Gastrocnemius medialis (tissue), 4 donors: ENCODE measurements at places on chromosomes 7 and 10. TPM values are rescaled to one million over a fixed set of nuclear protein-coding genes. Genes with fewer than 3 reads are reported as not detected.

NPSR1 gene
- not detected for total RNA-seq

DNA sequence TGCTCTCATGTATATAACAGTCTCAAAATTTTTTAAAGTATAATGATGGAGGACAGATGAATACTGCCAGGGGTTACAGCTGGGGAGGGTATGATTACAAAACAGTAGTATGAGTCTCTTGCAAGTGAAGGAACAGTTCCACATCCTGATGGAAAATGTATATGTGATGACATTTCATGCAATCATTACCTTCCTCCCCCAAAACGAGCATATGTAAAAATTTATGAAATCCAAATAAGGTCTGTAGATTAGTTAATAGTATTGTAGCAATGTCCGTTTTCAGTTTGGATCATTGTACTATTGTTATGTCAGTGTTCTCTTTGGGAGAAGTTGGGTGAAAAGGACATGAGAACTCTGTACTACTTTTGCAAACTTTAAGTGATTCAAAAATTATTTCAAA, 38.0 kb downstream of the DRGX start:
- H3K36me3 ChIP-seq, result no peaks in the 10 kb centered on the region
- H3K4me1 ChIP-seq, result no peaks in the 10 kb centered on the region
- no peaks in the 10 kb centered on the region for H3K27me3 ChIP-seq

DNA sequence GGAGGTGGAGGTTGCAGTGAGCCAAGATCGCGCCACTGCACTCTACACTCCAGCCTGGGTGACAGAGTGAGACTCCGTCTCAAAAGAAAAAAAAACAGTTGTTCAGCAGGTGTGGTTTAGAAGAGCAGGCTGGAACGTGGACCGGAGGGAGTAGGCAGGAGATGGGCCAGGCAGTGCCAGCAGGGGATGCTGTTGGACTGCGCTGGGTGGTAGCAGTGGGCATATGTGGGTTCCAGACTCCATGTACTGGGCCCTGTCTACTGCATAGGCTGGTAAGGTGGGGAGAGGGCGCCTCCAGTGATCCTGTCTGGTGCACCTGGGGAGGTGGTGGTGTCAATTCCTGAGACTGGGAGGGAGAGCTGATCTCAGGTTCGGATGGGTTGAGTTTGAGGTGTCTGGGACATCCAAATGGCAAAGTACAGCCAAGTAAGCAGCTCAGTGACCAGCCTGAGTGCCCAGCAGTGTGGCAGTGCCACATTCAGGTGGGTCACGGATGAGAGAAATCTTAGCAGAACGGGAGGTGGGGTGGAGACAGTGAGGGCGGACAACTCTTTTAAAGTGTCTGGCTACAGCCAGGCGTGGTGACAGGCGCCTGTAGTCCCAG, 25.9 kb downstream of the SFXN4 start:
- H3K4me1 ChIP-seq, result no peaks in the 10 kb centered on the region
- no peak for DNase-seq
- H3K36me3 ChIP-seq, result no peaks in the 10 kb centered on the region
- no peak overlapping the region for H3K4me3 ChIP-seq
- H3K27me3 ChIP-seq, result no peaks in the 10 kb centered on the region

DNA sequence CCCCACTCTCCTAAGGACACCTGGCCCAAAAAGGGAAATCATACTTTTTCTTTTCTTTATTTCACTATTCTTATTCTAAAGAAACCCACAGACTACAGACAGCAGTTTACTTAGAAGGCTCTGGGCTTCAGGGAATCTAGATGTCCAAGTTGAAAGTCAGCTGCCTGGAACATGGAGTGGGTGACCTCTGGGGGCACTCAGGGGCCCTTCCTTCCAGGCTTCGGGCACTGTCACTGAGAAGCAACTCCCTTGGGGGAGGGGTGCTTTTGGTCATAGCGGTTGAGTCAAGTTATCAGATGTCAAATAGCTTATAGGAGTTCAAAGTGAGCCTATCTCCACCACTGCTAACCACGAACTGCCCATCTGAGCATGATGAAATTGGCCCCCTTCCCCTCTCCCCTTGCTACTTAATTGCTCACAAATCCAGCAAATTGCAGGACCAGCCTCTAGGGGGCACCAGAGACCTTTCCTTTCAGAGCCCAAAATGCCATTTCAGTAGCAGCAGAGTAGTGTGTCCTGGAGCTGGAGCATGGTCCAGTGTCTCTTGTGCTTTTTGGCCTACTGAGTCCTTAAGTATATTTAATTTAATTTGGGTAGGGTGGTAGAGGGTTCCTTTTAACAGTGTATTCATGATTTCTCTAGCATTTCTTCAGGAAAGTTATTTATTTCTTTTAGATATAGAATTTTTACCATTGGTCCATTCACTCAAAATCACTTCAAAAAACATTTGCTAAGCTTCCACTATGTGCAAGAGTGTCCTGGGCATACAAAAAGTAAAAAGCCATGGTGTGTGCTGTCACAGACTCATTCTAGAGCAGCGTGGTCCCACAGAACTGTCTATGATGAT, 463.8 kb downstream of the KCNMA1 start:
- no peaks in the 10 kb centered on the region for H3K36me3 ChIP-seq
- peaks cover 6% of the 10 kb centered on the region for H3K4me1 ChIP-seq
- peak; percentile 73 for DNase-seq
- no peak overlapping the region for H3K4me3 ChIP-seq
- H3K27me3 ChIP-seq, result no peaks in the 10 kb centered on the region

- no peaks in the 10 kb centered on the region for H3K27me3 ChIP-seq
- H3K4me1 ChIP-seq, result no peaks in the 10 kb centered on the region
- H3K4me3 ChIP-seq, result no peak overlapping the region
- no peak for DNase-seq
- no peak overlapping the region for H3K27ac ChIP-seq
Measured at GRCh38 chr10:114027951-114028350, 15.7 kb upstream of the ADRB1 start.

DNA sequence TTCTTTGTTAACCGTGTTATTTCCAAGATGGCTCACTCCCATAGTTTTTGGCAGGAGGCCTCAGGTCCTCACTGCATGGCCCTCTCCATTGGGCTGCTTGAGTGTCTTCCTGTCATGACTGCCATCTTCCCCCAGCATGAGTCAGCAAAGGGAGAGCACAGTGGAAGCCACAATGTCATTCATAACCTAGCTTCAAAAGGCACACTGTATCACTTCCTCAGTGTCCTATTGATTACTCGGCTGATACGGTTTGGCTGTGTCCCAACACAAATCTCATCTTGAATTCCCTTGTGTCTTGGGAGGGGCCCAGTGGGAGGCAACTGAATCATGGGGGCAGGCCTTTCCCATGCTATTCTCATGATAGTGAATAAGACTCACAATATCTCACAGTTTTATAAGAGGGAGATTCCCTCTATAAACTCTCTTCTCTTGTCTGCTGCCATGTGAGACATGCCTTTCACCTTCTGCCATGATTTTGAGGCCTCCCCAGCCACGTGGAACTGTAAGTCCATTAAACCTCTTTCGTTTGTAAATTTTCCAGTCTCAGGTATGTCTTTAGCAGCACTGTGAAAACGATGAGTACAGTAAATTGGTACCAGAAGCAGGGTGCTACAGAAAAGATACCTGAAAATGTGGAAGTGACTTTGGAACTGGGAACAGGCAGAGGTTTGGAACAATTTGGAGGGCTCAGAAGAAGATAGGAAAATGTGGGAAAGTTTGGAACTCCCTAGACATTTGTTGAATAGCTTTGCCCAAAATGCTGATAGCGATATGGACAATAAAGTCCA, 106.5 kb downstream of the PRLHR start:
- H3K27ac ChIP-seq, result no peak overlapping the region
- no peaks in the 10 kb centered on the region for H3K4me1 ChIP-seq
- no peak overlapping the region for H3K4me3 ChIP-seq
- no peaks in the 10 kb centered on the region for H3K36me3 ChIP-seq

DNA sequence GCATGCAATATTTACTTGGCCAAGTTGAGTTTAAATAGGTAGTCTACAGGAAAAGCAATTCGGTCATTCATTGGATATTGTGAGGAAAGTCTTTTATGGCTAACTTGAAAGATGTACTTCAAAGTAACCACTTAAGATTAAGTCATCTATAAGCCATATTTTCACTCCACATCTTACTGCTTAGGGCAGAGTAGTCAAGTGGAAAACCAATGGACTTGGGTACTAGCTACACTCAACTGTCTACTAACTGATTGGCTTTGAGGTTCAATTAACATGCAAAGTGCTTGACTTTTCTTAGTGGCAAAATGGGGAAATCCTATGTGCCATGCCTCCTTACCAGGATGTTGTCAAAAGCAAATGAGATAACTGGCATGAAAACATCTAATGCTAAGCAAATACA, 51.0 kb downstream of the CAV1 start:
- no peak overlapping the region for H3K4me3 ChIP-seq
- H3K27ac ChIP-seq, result no peak overlapping the region
- H3K27me3 ChIP-seq, result no peaks in the 10 kb centered on the region

- no peaks in the 10 kb centered on the region for H3K36me3 ChIP-seq
- no peak overlapping the region for H3K27ac ChIP-seq
- no peak overlapping the region for H3K4me3 ChIP-seq
- no peak for DNase-seq
- no peaks in the 10 kb centered on the region for H3K4me1 ChIP-seq
Measured at GRCh38 chr10:69953851-69954250, 98.8 kb upstream of the MACROH2A2 start.

- no peak overlapping the region for H3K4me3 ChIP-seq
- DNase-seq, result no peak
- no peaks in the 10 kb centered on the region for H3K4me1 ChIP-seq
Measured at GRCh38 chr10:70662362-70663220, 9.7 kb upstream of the ADAMTS14 start.
